Stimulated activated CD8-positive, alpha-beta memory T cell treated with anti-CD3 and anti-CD28 coated beads, Interleukin-7, amount 100 ng/mL, for 1 hour (primary cell): ENCODE measurements at places on chromosomes 11 and 22.

- DNase-seq: no peak
These were observed 5.0 kb downstream of the CCDC188 start for GRCh38 chr22:20145832-20146223.

- DNase-seq: no peak
These were observed 1.7 kb downstream of the SAMM50 start for GRCh38 chr22:43956805-43957463.

GRCh38 chr22:32309585-32310251 lies 47.9 kb upstream of the RFPL3 start:
- no peak for DNase-seq

DNA sequence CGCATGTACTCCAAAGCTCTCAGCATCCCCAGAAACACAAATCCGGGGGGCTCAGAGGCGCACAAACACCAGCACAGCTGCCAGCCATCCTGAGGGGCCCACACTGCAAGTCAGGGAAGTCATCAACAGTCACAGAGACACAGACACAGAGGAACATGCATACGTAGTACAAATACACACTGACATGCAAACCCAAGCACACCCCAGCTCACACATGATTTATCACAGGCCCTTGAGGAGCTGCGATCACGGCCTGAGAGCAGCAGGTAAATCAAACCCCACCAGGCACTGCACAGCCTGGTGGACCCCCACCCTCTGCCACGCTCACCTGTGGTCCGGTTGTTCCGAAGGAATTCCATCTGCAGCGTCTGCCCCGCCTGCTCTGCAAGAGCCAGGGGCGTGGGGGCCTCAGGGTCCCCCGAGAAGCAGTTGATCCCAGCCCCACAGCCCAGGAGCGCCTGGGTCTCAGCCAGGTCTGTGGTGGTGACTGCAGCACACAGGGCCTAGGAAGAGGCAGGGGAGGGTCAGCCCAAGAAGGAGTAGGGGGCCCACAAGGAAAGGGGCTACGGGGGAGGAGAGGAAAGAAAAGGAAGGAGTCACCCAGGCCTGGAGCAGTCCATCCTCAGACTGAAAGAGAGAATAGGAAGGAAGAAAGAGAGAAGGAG lies 28.5 kb upstream of the PDE2A start:
- no peak for DNase-seq

DNA sequence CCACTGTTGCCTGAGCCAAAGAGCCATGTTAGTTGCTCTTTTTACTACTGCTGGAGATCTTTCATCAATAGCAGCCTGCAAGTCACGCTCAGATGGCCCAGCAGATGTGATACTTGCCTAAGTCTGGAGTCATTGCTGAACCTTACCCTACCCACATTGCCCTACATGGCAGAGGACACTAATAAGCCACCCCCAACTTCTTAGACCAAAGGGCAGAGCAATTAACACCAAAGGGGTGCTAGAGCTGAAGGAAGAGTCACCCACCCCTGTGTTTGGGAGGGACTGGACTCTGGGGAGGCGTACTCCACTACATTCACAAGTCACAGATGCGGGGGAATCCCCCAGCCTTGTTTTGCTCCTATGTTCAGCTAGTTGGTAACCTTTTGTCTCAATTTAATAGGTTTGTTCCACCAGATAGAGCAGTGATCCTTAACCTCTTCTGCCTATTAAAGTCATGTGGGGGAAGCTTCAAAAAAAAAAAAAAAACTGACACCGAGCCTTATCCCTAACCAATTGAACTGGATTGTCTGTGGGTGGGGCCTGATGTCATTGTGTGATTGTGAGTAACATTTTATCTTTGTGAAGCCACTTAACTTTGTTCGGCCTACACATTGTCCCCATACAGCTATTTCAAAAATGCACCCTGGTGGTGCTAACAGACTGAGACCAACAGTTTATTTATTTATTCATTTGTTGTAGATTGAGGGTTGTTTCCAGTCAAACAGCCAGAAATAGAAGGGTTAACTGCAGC lies 13.1 kb downstream of the ADM start:
- DNase-seq: no peak

GRCh38 chr11:102791271-102792036 lies 6.5 kb downstream of the MMP1 start:
- DNase-seq: no peak

- DNase-seq: no peak
These were observed 13.2 kb upstream of the MRGPRX2 start for GRCh38 chr11:19073454-19074415.

DNA sequence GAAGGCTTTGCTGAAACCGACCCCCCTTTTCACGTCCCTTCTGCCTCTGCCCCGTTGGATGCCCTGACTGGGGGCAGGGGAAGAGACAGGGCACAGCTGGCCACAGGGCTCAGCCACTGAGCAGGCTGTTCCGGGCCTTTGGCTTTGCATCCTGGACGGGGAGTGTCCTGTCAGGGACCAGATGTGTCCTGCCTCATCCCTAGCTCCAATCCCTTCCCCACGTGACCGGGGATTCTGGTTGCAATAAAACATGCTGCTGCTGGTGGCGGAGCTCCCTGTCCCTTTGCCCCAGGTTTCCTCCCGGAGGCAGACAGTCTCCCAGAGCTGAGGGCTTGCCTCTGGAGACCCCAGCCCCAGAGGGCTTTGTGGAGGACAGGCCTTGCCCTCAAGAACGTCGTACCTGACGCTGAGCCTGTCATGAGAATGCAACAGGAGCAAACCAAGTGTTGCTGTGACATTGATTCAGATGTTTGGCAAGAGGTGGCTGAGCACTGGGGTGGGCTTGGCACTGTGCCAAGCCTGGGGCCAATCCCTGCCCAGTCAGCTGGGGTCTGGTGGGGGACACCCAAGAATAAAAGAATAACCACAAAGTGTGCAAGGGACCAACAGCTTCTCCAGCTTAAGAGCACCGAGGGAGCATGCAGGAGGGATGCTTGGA lies 7.3 kb downstream of the CDC42EP2 start:
- no peak for DNase-seq

GRCh38 chr11:61476371-61476770 lies 32.2 kb upstream of the LRRC10B start:
- DNase-seq: no peak

- no peak for DNase-seq
These were observed 211.3 kb downstream of the NXPE2 start for GRCh38 chr11:114889594-114890011.

DNA sequence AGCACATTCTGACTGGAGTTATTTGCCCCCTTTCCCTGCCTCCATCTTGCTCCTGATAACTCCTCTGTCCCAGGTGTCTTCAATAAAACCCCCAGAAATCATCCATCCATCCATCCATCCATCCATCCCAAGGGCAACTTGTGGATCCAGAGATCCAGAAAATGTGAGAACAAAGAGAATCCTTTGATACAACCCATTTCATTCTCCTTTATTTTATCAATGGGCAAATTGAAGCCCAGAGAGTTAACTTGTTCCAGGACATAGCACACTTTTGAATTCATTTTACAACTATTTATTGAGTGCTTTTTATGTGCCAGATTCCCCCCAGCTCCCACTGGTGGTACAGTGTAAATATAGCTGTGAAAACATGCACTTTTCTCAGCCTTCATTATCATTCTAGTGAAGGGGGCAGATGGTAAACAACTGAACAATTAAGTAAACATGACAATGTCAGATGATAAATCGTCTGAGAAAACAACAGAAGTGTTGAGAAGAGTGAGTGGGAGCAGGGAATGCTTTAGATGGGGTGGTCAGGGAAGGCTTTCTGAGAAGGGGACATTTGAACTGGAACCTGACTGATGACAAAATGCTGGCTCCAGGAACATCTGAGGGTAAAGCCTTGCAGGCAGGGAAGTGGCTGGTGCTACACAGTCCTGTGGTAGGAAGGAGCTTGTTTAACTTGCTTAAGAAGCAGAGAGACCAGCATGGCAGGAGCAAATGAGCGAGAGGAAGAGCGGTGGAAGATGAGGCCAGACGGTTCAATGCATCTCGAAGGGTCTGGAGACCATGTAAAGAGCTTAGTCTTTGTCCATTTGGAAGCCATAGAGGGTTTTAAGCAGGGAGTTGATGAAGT lies 80.0 kb upstream of the TIMP3 start:
- DNase-seq: no peak

DNA sequence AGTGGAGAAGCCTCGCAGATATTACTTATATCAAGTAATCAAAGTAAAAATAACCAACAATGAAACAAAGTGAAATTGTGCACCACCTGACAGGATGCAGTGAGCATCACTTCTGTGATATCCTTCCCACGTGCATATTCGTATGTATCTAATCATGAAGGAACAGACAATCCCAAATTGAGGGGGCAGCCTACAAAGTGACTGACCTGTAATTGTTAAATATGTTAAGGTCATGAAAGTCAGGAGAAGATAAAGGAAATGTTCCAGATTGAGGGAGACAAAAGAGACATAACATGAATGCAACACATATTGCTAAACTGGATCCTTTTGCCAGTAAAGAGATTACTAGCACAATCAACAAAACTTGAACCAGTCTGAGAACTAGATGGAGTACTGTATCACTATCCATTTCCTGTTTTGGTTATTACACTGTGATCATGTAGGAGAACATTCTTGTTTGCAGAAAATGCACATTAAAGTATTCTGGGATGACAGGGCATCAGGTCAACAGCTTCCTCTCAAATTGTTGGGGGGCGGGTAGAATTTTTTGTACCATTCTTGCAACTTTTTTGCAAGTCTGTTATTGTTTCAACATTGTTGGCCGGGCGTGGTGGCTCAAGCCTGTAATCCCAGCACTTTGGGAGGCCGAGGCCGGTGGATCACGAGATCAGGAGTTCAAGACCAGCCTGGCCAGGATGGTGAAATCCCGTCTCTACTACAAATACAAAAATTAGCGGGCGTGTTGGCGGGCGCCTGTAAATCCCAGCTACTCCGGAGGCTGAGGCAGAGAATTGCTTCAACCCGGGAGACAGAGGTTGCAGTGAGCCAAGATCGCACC lies 2.0 kb downstream of the SBF2 start:
- DNase-seq: no peak

GRCh38 chr11:24819006-24819405 lies 322.2 kb downstream of the LUZP2 start:
- no peak for DNase-seq

- no peak for DNase-seq
These were observed 71.6 kb downstream of the PRMT3 start for GRCh38 chr11:20458905-20459632.

DNA sequence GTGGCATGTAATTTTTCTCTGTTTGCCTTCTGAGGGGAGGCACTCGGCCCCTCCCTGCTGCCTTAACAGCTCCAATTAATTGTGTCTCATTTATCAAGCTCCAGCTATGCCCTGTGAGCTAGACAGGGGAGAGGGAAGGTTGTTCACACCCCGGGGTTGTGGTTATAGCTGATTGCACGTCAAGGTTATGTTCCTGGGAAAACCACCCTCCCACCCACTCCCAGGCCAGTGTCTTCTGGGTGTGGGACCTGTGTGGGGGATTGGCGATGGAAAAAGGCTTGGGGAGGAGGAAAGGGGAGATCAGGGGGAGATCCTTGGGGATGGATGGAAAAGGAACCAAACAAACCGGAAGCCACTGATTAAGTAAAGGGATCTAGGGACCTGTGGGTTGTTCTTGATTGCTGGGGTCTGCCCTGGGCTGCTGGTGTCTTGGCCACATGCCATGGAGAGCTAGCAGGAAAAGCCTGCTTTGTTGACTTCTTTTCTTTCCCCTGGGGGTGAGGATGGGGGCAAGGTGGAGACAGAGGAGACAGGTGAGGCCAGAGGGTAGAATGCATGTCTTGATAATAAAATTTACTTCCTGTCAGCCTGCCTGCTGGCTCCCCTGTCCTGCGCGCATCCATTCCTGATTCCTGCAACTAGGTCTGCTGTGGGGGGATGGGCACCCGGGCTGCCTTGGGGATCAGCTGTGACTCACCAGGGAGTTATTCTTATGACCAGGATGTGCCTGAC lies 13.5 kb upstream of the SORL1-AS1 start:
- no peak for DNase-seq

DNA sequence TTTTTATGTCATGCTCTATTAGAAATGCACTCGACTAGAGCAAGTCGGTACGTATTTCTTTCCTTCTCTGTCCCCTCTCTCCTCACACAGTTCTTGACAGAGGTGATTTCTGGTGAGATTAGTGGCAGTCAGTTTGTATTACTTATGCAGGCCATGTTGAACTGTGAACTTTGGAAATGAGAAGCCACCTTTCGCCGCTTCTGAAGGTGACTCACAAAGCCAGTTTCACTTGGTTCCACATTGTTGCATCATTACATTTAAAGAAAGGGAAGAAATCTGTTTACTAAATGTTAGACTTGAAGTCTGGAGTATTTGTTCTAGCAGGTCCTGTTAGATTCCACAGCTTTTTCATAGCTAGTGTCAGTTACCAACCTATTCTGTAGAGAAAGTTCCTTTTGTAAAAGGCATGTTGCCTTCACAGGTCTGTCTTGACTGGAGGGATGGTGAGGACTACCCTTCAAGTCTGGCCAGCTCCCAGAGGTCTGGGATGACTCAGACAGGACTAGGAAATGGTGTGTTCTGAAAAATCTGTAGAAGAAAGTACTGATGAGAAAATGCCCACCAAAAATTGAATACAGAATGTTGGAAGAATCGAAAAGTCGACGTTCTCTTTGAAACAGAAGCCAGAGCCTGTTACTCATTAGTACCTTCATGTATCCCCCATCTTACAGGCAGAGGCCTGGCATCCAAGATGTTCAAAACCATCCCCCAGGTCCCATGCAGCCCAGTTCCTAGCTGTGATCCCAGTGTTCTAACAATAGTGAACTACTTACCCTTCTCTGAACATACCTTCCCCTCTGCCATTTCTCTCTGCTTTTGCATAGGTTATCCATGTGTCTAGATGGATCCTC lies 181.4 kb downstream of the DBX1 start:
- DNase-seq: no peak

DNA sequence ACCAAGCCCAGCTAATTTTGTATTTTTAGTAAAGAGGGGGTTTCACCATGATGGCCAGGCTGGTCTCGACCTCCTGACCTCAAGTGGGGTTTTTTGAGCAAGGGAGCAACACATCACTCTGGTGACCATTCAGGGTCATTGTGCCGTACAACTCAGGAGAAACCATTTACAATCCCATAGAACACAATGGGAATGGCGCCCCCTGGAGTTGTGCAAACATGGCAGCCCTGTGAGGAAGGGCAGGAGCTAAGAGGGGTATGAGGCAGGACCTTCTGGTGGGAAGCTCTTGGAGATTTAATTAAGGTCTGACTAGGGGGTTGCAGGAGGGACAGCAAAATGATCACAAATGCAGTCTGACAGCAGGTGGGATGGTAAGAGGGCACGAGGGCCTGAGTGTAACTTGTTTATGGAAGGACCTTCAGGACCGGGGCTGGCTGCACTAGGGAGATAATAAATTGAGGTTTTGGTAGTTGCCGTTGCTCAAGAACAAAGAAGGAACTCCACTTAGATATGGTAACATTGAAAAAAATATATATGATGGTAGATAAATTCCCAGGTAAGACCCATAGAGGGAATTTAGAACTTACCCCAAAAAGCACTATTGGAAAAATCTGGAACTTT lies 9.1 kb upstream of the CSF2RB start:
- no peak for DNase-seq

GRCh38 chr11:61279934-61280659 lies 15.0 kb downstream of the VWCE start:
- DNase-seq: no peak

GRCh38 chr11:113859665-113860064 lies 15.7 kb downstream of the USP28 start:
- DNase-seq: no peak
